A549 treated with RU486 at 1 μM for 4 hours (cell line): ENCODE measurements at places on chromosomes 7 and 10. TPM values are rescaled to one million over a fixed set of nuclear protein-coding genes. Genes with fewer than 3 reads are reported as not detected.

ADCYAP1R1 gene
- 0.05 to 0.12 TPM (median 0.08 TPM) in 3 of 5 replicates, not detected in the others for total RNA-seq

GLCCI1 gene
- 1.1 to 2.2 TPM (median 1.4 TPM) in 5 replicates for total RNA-seq

TMEM72 gene
- not detected in 5 replicates for total RNA-seq

MMP21 gene
- 0.05 TPM in 1 of 5 replicates, not detected in the others for total RNA-seq

LRRC18 gene
- total RNA-seq, result not detected in 5 replicates

AKR1C8 gene
- 0.21 TPM in 1 of 5 replicates, not detected in the others for total RNA-seq

KLLN gene
- 0.39 to 0.54 TPM (median 0.47 TPM) in 5 replicates for total RNA-seq

PALD1 gene
- 5.0 to 7.9 TPM (median 7.1 TPM) in 5 replicates for total RNA-seq

CASP2 gene
- total RNA-seq, result 17.1 to 23.9 TPM (median 20.9 TPM) in 5 replicates

MSMB gene
- not detected in 5 replicates for total RNA-seq

MGAM2 gene
- total RNA-seq, result 0.02 TPM in 1 of 5 replicates, not detected in the others

SPDYE8 gene
- not detected in 5 replicates for total RNA-seq

PNLIPRP1 gene
- total RNA-seq, result not detected in 5 replicates

CBLL1 gene
- 29.3 to 56.7 TPM (median 35.3 TPM) in 5 replicates for total RNA-seq
